ENCODE measurements at places on chromosomes 5 and 9. TPM values are rescaled to one million over a fixed set of nuclear protein-coding genes. Genes with fewer than 3 reads are reported as not detected.
A peak's percentile ranks its signal among the peaks of the same experiment; 100 is the strongest.

FBXL7 gene
- 21.2 TPM for total RNA-seq

- H3K4me1 ChIP-seq, result no peaks in the 10 kb centered on the region
- no peaks in the 10 kb centered on the region for H3K36me3 ChIP-seq
Measured at GRCh38 chr5:43007246-43007910, 32.7 kb downstream of the ANXA2R start.

DNA sequence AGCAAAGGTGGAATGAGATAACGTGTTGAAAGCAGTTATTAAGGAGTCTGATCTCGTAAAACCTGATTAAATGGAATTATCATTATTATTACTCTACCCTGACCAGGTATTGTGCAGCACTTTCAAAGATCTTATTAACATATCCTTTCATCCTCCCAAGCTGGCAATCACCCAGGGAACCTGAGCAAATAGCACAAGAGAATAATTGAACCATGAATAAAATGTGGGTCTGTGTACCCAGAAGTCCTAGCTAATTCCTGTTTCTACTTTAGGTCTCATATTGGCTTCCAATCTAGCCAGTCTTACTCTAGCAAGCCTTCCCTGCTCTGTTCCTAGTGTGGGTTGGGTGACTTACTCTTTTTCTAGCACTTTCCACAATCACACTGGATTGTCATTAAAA, 162.2 kb upstream of the STK32A start:
- no peaks in the 10 kb centered on the region for H3K4me1 ChIP-seq
- no peaks in the 10 kb centered on the region for H3K27me3 ChIP-seq
- H3K36me3 ChIP-seq, result no peaks in the 10 kb centered on the region
- no peak for DNase-seq
- no peak overlapping the region for H3K4me3 ChIP-seq
- H3K27ac ChIP-seq, result no peak overlapping the region

DNA sequence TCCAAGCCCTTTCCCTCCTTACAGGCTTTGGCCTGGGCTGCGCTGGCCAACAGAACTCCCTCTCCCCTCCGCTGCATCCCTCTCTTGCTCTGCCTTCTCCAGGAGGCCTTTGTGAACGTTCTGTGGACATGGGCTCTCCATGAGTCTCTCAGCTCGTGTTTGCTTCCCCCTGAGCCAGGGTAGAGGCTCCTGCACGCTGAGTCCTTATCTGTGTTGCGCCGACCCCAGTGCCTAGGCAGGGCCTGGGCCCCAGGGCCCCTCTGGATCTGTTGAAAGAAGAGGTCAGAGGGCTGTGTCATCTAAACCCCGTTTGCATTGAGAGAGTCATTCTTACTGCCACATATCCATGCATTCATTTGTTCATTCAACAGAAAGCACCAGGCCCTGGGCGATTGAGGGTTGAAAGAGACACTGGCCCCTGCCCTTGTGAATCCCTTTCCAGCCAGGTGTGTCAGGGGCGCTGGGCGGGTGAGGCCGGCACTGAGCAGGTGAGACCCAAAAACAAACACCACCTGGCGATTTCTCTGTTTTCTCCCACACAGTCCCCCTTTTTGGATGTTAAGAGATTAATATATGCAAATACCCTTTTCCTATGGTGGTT, 111.2 kb upstream of the IER5L start:
- DNase-seq, result peak; percentile 43
- no peak overlapping the region for H3K27ac ChIP-seq
- H3K4me3 ChIP-seq, result no peak overlapping the region

ANKRD31 gene
- total RNA-seq, result 0.28 TPM

All from sigmoid colon (tissue), 7 donors.